ENCODE measurements at places on chromosomes 3 and 15. TPM values are rescaled to one million over a fixed set of nuclear protein-coding genes. Genes with fewer than 3 reads are reported as not detected.

The WDR72 gene
- total RNA-seq, result not detected

The ACKR4 gene
- total RNA-seq, result not detected

The STRIT1 gene
- not detected for total RNA-seq

The ZNF860 gene
- total RNA-seq, result not detected

The DUOX2 gene
- not detected for total RNA-seq

The SENP8 gene
- 1.4 TPM for total RNA-seq

The COL8A1 gene
- 0.08 TPM for total RNA-seq

The SCAANT1 gene
- not detected for total RNA-seq

The CNTN3 gene
- not detected for total RNA-seq

The MLF1 gene
- total RNA-seq, result not detected

The NANOGP8 gene
- total RNA-seq, result not detected

The C3orf22 gene
- not detected for total RNA-seq

The GPR62 gene
- total RNA-seq, result not detected

The CCNB2 gene
- total RNA-seq, result 68.5 TPM

The CCR4 gene
- total RNA-seq, result 30.8 TPM

The ALDH1A2 gene
- total RNA-seq, result not detected

The RYR3 gene
- not detected for total RNA-seq

The C2CD4A gene
- not detected for total RNA-seq

The SLC6A11 gene
- total RNA-seq, result not detected

The RNU5B-1 gene
- total RNA-seq, result not detected

The BMF gene
- 24.1 TPM for total RNA-seq

The SERINC4 gene
- 0.24 TPM for total RNA-seq

The PLD1 gene
- total RNA-seq, result 0.55 TPM

The SLC2A2 gene
- total RNA-seq, result not detected
